Lung (tissue), 17 donors: ENCODE measurements at places on chromosomes 5 and 9. TPM values are rescaled to one million over a fixed set of nuclear protein-coding genes. Genes with fewer than 3 reads are reported as not detected.

- DNase-seq, result peak; percentile 40
Observed at GRCh38 chr9:86281593-86282076, 703 bp downstream of the ISCA1 start.

DNA sequence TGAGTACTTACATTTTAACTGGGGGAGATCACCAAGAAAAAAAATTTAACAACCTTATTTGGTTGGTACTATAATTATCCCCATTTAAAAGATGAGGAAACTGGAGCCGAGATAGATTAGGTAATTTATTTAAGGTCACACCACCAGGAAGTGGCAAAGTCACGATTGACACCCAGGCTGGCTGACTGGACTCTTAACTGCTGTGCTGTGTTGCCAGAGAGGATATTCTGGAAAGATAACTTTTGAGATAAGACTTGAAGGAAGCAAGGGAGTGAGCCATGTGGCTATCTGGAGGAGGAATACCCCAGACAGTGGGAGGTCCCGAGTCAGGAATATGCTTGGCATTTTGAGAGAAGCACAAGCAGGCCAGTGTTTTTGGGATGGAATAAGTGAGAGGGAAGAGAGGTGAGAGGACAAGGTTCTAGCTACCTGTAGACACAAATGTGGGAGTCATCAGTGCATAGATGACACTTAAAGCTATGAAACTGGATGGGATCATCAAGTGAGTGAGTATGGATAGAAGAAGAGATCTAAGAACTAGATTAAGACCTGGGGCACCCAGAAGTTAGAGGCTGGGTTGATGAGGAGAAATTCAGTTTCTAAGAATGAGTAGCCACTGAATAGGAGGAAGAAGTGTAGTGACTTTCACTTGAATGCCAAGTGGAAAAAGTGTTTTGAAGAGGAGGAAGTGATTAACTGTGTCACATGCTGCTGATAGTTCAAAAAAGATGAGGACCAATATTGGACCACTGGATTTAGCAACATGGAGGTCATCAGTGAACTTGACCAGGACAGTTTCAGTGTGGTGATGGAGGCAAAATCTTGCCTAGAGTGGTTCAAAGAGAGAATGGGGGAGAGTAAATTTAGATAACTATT lies 25.6 kb downstream of the PDE8B start:
- DNase-seq, result no peak

DNA sequence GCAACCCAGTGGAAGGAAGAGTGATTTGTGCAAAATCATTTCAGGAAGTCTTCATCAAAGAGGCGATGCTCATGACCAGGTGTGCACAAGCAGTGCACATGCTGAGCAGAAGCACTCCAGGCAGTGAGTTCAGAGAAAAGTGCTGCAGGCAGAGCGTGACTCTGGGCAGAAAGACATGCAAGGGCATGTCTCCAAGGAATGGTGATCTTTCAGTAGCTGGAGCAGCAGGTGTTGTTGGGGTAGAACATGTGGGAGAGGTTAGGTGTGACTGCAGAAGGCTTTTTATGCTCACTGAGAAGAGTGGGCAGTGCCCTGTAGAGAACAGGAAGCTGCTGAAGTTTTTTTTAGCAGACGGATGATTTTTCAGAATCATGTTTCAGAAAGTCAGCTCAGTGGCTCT lies 545.4 kb upstream of the TLE4 start:
- no peak for DNase-seq

DNA sequence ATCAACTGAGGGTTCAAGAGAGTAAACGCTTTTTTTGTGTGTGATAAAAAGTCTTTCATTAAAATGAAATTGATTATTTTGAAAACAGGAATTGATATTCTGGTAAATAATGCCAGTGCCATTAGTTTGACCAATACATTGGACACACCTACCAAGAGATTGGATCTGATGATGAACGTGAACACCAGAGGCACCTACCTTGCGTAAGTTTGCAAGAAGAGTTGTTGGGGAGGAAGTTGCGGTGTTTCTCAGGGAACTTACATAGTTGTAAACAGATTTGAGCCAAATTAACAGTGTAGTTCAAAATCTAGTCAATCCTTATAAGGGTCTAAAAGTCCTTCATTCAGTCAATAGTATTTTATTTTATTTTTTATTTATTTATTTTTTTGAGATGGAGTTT lies 28.9 kb downstream of the HSDL2 start:
- no peak for DNase-seq

- DNase-seq, result peak; percentile 27
Observed at GRCh38 chr5:140245341-140245740, 57.6 kb downstream of the PFDN1 start.

- no peak for DNase-seq
Observed at GRCh38 chr9:109717342-109717741, 62.7 kb upstream of the PALM2AKAP2 start.

- no peak for DNase-seq
Observed at GRCh38 chr5:122064992-122065391, 13.1 kb downstream of the LOX start.

GRCh38 chr5:887947-888637 lies 4.5 kb downstream of the BRD9 start:
- DNase-seq, result no peak

DNA sequence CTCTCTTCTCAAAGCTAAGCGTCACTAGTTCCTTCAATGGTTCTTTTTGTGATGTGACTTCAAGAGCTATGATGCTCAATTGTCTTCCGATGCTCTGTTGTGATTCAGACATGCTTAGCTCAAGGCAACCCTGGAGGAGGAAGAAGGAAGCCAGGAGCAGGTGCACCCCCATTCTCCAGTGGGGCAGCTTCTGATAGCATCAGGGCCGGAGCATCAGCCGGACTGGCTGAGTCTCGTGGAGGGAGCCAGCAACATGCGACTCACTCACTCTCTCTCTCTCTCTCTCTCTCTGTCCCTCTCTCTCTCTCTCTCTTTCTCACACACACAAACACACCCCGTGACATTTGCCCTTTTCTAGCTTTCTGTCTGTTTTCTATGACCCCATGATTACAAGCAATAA lies 140.2 kb downstream of the HSD17B3 start:
- no peak for DNase-seq

GRCh38 chr9:15999422-16000339 lies 446.8 kb downstream of the CCDC171 start:
- no peak for DNase-seq

OLFM1 gene
- polyA plus RNA-seq, result 23.4 TPM

RORB gene
- polyA plus RNA-seq, result 1.1 TPM

PCDHB15 gene
- polyA plus RNA-seq, result 1.4 TPM

UQCRQ gene
- polyA plus RNA-seq, result 528 TPM
